ENCODE measurements at places on chromosomes 4 and X.

DNA sequence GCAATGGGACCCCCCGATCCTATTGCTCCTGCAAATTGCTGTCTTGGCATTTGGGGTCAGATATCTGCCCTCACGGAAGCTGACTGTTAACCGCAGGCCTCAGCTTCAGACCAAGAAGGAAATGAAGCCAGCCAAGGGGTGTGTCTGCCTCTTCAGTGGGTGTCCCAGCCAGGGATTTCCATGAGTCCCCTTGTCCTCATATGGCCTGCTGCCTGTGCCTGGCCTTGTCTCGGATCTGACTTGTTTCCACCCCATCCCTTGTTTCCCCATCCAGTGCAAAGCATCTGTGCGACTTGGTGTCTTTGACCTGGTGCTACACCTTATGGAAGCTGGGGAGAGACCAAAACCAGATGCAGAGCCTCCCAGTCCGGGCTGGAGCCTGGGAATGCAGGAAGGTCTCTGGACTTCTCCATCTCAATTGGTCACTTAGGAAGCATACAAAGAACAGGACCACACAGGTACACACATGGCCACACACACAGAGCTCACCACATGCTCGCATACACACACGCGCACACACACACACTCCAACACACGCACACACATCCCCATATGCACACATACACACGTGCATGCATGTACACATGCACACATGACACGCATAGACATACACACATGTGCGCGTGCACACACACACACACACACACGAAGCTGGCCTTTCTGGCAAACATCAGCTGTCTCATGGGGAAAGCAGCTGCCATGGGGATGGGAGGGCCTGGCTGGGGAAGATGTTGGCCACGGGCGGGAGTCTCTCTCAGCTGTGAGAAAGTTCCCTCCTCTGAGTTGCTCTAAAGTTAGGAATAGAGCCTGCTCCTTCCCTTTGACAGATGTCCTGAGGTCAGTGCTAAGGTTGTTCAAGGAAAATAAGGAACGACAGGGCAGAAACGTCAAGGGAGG, 65.5 kb downstream of the CRMP1 start:
- DNase-seq = no peak

GRCh38 chrX:47586043-47586787, 4.0 kb downstream of the TIMP1 start:
- no peak for DNase-seq

- DNase-seq = no peak
Observed at GRCh38 chr4:3781997-3782930, 16.1 kb downstream of the ADRA2C start.

GRCh38 chrX:39164212-39164611, 363.0 kb downstream of the MID1IP1 start:
- no peak for DNase-seq

GRCh38 chr4:147736458-147736857, 4.6 kb downstream of the ARHGAP10 start:
- no peak for DNase-seq

DNA sequence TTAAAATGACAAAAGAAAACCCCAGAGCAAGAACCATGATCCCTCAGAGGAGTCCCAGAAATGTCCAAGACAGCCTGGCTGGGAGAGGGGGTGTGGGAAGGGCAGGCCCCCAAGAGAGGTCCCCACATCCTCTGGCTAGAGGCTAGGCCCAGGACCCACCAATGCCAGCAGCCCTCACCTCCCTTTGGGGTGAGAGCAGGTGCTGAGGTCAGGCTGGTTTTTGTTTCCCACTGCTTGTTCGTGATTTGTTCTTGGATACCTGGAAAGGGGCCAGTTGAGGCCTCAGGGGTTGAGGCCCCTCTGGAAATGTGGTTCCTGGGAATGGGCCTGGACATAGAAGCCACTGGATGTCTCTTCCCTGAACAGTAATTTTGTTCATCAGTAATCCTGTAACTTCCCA, 2.3 kb upstream of the GRSF1 start:
- no peak for DNase-seq

DNA sequence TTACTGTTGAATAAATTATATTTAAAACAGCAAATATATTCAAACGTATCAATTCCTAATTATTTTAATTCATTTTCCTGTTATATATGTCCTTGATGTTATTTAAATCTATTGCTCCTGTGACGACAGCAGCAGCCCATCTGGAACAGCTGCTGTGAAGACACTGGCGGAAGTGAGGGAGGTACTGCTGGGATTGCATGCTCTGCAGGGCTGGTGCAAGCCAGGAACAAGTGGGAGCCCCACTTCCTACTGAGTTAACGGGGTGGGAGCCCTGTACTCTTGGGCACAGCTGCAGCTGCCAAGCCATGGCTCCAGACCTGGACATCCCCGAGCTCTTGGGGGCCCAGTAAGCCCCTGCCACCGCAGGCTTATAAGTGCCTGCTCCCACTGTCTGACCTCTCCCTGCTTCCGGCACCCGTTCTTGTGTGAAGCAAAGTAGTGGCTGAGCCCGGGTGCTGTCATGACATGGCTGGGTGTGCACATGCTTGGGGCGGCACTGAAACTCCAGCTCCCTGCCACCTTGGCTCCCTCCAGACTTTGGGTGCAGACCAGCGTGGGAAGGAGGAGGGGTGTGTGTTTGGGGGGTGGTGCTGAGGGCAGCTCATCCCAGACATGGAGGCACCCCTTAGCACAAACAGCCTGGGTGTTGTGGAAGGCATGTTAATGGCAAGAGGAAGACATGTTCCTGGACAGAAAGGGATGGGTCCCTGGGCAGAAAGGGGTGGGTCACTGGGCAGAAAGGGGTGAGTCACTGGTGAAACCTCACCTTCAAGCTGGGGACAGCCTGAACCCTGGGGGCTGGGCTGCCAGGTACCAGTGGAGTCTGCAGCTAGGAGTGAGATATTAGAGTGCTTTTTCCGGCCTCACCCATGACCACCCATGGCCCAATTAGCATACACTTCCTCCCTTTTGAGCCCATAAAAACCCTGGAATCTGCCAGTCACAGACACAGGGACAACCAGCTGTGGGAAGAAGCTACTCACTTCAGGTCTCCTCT, 1981.3 kb upstream of the IGFBP7 start:
- no peak for DNase-seq

DNA sequence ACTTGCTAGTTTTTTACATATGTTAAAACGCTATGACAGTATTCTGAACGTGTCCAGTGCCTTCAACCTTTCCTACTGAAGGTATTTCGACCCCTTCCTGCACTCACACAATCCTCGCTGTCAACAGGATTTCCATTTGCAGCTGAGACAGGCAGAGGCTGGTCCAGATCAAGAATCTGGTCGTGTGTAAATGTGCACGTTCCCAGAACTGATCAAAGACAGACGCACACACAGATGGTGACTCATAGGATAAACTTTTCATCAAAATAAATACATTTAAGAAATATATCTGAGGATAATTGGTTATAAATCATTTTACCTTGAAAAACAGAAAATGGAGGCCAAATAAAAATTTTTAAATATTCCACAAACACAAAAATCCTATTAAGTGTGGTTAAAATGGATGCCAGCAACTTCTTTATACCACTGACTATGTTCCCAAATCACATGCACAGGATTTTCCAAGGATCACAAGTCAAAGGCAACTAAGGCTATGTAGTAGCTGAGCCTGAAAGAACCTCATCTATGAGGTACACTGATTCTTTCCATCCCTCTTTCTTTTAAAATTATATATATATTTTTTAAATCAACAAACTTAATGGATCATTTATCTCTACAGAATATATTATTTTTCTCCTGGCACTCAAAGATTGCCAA, 85.9 kb downstream of the RNF150 start:
- no peak for DNase-seq

- DNase-seq = no peak
Observed at GRCh38 chrX:30939928-30940327, 50.9 kb upstream of the TAB3 start.

- no peak for DNase-seq
Observed at GRCh38 chr4:111807576-111807975, 337.7 kb upstream of the FAM241A start.

- no peak for DNase-seq
Observed at GRCh38 chr4:112340023-112340422, 42.9 kb downstream of the ALPK1 start.

DNA sequence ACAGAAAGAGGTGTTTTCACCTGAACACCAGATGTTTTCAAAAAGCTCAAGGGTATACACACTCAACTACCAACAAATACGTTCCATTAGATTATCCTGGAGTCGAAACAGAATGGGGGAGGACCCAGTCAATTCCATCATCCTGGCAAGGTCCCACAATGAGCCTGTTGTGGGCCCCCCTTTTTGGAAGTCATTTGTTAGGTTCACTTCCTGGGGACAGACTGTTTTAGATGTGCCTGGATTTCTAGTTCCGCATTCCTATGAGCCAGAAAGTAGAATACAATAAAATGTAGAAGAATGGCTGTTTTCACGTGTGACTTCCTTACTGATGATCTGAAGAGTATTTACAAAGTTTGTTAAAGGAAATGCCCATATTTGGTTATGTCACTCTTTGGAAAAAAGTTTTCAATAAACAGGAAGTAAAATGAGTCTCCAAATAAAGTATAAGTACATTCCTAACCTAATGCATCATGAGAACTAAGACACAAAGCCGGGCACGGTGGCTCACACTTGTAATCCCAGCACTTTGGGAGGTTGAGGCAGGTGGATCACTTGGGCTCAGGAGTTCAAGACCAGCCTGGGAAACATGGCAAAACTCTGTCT, 192.5 kb downstream of the MAML3 start:
- no peak for DNase-seq

GRCh38 chr4:5588046-5588445, 120.3 kb downstream of the EVC2 start:
- no peak for DNase-seq

- no peak for DNase-seq
Observed at GRCh38 chr4:6369035-6369434, 99.4 kb downstream of the WFS1 start.

- no peak for DNase-seq
Observed at GRCh38 chr4:121584836-121585235, 111.9 kb downstream of the ANXA5 start.

DNA sequence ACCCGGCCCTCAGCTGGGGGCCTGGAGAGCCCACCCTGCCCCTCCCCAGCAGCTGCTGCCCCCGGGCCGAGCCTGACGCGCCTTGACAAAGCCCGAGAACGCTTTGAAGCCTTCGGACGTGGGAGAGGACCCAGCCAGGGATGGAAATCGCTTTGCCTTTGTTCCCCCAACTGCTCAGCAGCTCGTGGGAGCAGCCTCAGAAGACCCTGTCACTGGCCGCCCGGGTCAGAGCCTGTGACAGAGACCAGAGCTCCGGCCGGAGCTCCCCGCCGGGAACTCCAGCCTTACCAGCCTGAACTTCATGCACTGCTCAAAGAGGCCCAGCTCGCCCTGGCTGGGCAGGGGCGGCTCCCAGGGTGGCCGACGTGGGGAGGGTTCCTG, 2.6 kb upstream of the SLC6A8 start:
- no peak for DNase-seq

GRCh38 chr4:79977131-79977840, 95.7 kb downstream of the ANTXR2 start:
- DNase-seq = no peak

DNA sequence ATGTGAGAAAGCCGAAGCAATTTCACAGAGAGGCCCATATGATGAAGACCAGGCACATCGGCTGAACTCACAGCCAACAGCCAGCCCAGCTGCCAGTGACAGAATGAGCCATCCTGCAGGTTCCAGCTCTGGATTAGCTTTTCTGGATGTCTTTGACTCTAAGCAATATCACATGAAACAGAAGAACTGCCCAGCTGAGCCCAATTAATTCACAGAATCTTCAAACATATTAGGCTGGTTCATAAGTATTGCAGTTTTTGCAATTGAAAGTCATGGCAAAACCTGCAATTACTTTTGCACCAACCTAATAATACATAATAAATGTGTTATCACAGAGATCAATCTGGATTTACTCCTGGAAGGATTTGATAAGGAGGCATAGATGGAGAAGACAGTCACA, 299.9 kb downstream of the RAB28 start:
- no peak for DNase-seq

DNA sequence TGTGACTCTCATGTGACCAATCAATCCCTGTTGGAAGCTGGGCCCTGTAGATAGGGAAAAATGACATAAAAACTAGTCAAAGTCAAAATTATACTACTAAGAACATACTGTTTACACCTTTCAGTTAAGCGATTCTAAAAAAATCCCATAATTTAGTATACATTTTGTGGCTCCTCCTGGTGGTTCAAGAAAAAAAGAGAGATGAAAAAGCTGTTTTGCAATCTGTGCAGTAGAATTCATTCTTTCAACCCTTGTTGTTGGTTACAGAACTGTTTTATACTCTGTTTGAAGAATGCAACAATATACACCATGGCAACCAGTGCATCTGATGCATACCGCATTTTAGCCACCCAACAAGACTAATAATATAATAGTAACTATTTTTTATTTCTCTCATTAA, 66.8 kb upstream of the ANK2 start:
- no peak for DNase-seq

DNA sequence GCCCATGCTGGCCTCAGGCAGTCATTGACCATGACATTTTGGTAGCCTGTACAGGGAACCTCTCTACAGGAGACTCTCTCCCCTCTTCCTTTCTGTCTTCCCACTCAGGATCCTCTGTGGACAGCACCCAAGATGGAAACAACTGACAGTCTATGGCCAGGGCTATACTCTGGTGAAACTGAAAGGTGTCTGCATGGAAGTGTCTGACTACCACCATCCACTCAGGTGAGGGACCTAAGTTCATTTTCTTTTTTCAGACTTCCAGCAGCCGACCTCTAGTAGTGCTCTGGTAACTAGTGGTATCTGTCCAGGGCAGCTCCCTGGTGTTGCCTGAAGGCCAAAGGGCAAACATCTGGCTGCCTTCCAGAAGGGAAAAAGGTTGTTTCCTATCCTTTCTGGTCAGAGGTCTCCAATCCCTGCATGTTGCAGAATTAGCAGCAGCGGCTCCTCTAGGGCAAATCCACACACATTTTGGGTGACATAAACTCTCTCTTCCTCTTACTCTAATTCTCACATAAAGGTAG, 804.5 kb downstream of the C4orf33 start:
- no peak for DNase-seq

DNA sequence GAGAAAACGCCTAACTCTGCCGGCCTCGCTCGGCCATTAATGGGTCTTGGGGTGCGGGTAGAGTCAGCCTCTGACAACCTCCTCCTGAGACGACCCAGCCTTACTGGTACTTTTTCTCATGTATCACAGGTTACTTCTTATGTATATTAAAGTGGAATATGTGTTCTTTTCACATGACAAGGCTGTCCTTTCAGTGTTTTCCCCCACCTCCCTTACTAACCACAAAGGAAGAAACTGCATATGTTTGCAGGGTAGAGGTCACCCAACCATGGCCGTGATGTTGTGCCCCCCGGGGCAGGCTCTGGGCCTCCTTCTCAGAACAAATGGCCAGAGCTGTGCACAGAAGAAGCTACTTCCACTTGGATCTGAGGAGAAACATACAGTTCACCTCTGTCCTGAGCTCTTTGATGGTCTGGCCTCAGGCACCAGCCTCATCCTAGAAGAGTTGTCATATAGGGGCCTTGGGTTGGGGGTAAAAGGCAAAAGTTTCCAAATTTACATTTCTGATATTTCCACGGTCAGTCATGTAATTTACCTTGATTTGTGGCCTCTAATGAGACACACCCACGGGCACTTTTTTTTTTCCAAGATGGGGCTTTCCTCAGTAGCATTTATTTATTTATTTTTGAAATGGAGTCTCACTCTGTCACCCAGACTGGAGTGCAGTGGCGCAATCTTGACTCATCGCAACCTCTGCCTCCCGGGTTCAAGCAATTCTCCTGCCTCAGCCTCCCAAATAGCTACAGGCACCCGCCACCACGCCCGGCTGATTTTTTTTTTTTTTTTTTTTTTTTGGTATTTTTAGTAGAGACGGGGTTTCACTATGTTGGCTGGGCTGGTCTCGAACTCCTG, 1.9 kb downstream of the SOWAHD start:
- no peak for DNase-seq

Data from hematopoietic multipotent progenitor cell treated with erythropoietin and hydrocortisone succinate and interleukin-3 and kit ligand, for 17 days (in vitro differentiated cells).